CD4-positive, alpha-beta T cell treated with Interleukin-6 at 100 ng/mL for 8 hours (primary cell): ENCODE measurements at places on chromosomes 3 and 15.

GRCh38 chr15:97909291-97909891 is 51.1 kb upstream of the ARRDC4 start:
- DNase-seq, result peak; percentile 35

- no peak for DNase-seq
These were observed 2.0 kb downstream of the FSTL1 start for GRCh38 chr3:120448756-120449155.

- no peak for DNase-seq
These were observed 91.8 kb downstream of the ATP10A start for GRCh38 chr15:25771338-25771706.

- no peak for DNase-seq
These were observed 2.2 kb upstream of the THRB start for GRCh38 chr3:24496529-24497482.

DNA sequence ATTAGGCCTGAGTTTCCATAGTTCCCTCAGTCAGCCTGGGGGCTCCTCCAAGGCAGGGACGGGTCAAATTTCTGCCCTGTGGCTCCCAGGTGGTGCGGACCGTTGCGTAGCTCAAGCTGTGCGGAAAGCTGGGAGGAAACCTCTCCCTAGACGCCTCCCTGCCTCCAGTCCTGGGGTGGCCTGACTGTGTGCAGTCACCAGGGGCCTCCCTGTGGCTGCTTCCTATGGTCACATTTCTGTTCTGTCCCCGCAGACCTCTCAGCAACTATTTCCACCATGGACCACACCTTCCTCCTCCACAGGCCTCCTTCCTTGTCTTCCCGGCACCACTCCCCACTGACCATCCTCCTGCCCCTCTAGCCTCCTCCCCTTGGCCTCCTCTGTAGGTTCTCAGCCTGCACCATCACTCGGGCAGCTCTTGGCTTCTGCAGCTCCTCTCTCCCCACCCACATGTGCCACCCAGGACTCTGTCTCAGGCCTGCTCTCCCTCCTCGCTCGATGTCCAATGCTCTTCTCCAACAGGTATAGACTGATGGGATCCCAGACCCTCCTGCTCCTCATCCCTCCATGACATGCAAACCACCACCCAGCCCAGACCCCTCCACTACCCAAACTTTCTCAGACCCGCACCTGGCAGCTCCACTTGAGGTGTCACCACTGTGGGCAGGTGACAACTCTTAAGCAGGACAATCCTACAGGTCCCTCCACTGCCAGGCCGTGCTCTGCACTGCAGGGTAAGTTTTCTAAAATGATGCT is 26.9 kb upstream of the SEC13 start:
- no peak for DNase-seq

GRCh38 chr3:41690766-41691563 is 270.9 kb downstream of the ULK4 start:
- DNase-seq, result no peak

DNA sequence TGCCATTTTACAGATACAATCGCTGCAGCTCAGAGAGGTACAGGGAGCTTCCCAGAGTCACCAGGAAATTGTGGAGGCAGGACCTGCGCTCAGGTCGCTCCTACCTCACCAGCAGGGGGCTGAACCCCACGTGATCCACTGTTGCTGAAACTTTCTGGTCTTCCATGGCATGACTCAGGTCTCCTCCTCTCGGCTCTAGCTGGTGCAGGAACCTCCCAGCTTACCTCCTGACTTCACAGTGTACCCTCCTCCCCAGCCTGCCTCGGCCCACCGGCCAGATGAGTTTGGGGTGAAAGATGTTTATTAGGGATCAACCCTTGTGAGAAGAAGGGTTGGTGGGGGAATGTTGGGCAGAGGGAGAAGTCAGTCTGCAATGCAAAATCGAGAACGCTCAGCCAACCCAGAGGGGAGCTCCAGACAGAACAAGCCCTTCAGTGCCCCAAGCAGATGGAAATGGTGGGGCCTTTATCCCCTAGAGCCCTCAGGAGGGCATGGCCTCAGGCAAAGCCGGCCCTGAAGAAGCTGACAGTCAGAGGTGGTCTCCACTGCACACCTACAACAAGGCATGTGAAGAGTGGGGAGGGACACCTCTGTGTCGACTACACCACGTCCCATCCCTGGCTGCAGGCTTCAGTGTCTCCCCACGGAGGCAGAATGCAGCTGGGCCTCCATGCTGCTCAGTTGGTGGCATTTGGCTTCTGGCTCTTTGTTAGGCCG is 118.6 kb upstream of the PRR20G start:
- DNase-seq, result no peak

- no peak for DNase-seq
These were observed 19.6 kb upstream of the TIPARP start for GRCh38 chr3:156654834-156655233.

DNA sequence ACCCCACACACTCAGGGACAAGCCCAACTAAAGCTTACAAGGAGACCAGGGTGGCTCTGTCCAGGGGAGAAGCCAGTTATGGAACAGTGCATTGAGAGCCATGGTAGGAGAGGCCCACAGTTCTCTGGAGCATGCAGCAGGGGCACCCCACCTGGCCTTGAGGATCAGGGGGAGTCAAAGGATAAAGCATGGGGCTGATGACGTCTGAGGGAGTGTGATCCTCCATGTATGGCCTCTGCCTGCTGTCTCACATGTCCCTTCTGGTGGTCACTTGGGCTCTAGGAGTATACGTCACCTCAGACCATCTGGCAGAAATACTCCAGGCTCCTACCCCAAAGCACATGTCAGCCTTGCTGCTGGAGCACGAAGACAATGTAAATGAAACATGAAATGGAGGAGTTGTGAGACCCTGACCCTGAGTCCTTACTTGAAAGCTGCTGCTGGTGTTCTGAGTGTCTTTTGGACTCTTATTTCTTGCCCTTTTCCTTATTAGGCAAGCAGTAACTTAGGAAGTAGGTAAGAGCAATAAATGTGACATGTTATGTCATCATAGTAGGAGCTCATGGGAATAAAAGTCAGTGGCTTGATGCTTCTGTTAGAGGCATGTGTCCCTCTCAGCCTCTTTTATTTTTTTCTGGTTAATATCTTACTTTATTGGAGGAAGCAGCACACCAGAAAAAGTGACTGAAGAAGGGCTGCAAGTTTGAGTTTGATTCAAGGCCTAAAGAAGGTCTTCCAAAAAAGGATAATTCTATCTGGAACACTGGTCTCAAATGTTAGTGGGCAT is 15.5 kb downstream of the SRPRB start:
- DNase-seq, result no peak

DNA sequence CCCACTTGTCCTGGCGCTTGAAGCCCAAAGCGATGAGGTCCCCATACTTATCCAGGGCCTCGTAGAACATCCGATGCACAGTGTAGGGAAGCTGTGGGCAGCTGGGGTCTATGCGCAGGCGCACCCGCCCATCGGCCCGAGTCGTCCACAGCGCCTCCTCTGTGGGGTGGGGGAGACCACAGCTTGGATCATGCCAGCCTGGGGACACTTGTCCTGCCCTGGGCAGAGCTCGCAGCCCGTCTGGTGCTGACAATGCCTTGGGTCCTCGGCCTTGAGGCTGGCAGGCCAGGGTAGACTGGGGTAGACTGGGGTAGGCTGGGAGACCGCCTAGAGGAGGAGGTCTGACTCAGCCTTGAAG is 39.8 kb downstream of the ACSBG1 start:
- no peak for DNase-seq

DNA sequence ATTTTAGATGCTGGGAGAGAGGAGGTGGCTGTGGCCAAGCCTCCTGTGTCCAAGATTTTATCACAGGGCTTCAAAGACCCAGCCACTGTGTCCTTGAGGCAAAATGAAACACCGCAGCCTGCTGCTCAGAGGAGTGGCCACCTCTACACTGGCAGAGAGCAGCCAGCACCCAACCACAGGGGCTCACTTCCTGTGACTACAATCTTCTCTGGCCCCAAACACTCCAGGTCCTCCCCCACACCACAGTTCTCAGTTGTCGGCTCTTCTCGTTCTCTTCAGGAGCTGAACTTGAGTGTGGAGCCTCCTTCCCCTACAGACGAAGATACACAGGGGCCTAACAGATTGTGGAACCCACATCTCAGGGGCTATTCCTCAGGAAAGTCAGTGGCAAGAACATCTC is 45.6 kb downstream of the CDAN1 start:
- no peak for DNase-seq

- DNase-seq, result peak; percentile 55
These were observed 12.6 kb upstream of the STARD5 start for GRCh38 chr15:81336568-81336967.

GRCh38 chr15:38324939-38325647 is 72.5 kb downstream of the SPRED1 start:
- DNase-seq, result no peak

- DNase-seq, result no peak
These were observed 10.2 kb downstream of the CSPG4 start for GRCh38 chr15:75702436-75702835.

DNA sequence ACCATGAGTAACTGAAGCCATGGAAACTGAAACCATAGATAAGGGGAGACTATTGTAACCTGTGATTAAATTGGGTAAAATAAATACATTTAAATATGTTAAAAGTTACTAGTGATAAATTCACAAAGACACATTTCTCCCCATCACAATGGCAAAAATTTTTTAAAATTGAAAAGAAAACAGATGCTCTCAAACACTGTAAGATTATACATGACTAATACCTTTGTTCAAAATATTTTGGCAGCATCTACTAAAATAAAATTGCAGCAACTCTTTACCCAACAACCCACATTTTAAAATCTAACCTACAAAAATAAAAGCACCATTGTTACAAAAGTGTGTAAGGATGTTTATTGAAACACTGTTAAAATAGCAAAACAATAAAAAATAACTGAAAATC is 93.3 kb downstream of the CLASP2 start:
- no peak for DNase-seq

DNA sequence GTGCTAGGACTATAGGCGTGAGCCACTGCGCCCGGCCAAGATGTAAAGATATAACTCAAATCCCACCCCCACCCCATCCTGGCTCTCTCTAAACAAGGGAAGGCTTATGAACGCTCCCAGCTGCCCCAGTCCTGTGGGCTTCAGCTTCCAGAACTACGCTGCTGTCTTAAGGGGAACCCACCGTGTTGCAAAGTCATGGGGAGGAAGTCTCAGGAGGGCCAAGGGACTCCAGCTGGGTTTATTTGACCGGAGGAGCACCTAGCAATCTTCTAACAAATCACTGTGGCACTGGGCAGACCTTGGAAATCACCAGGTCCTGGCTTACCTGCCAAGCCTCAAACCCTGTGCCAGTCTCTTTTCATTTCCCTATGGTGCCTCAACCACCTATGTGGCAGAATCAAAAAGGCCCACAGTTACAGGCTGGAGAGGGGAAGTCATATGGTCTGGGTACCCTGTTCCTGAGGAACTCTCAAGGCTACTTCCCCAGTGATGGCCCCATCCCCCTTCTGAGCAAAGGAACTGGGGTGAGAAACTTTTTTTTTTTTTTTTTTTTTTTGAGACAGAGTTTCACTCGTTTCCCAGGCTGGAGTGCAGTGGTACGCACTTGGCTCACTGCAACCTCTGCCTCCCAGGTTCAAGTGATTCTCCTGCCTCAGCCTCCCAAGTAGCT is 83.4 kb downstream of the RBPMS2 start:
- no peak for DNase-seq

GRCh38 chr3:186882881-186883685 is 40.6 kb downstream of the ADIPOQ start:
- peak; percentile 21 for DNase-seq

- no peak for DNase-seq
These were observed 67.7 kb downstream of the LDHAL6B start for GRCh38 chr15:59274126-59274970.

- DNase-seq, result no peak
These were observed 66.4 kb downstream of the TCF12 start for GRCh38 chr15:56984681-56985481.

- no peak for DNase-seq
These were observed 62.4 kb upstream of the SLC24A5 start for GRCh38 chr15:48058371-48058770.

DNA sequence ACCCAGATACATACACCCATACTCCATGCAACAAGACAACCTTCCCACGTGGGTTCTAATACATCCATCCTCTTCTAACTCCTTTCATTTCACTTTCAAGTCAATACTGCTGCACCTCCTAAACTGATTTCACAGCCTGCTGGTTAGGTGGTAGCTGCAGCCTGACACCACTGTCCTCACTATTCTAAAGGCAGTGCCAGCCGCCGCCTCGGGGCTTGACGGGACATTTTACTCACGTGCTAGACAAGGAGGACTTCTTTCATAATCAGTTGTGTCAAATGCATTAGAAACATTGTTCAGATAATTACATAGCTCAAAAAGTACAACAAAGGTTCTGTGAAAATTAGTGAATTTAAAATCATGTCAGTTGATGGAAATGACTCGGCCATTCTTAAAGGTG is 6.3 kb downstream of the UROC1 start:
- no peak for DNase-seq

GRCh38 chr15:89395996-89396395 is 61.4 kb upstream of the POLG start:
- no peak for DNase-seq

DNA sequence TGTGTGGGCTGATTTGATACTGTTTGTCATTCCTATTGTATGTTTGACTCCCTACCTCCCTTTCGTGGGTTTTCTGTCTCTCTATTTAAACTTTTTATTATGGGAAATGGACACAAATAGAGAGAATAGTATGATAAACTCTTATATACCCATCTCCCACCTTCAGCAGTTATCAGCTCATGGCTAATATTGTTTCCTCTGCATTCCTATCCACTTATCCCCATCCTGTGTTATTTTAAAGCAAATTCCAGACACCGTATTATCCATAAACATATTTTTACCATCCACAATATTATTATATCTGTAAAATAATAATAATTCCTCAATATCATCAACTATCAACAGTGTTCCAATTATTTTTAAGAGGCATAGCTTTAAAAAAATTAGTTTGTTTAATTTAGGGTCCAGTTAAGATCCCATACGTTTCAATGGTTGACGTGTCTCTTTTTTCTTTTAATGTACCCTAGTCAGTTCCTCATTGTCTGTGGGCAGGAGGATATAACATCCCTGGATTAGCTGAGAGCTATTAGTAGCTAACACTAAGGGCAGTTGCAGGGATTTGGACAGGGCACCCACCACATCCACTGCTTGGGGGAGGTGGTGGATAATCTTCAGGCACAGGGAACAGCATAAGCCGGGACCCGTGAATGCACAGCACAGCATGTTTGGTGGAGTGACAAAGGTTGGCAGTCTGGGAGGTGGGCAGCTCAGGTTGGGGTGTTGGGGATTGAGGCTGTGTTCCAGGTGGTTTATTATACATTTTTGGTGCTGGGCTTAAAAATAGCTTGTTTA is 23.5 kb downstream of the PLCL2 start:
- DNase-seq, result no peak

DNA sequence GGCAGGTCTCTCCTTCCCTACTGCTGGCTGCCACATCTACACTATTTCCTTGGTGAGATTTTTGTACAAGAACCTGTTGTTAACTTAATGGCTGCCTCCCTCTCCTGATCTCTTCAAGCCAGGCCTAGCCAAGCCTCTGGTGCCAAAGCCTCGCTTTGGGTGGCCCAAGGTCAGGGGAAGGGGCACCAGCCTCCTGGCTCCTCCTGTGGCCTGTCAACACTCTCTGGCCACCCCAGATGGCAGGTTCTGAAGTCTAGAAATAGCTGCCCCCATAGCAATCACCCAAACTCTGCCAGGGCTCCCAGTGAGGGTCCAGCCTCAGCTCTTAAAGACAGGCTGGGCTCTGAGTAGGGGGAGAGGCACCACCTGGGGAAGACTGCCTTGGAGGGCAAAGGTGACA is 5.0 kb downstream of the IFRD2 start:
- no peak for DNase-seq
